ENCODE measurements at places on chromosomes 3 and 15. TPM values are rescaled to one million over a fixed set of nuclear protein-coding genes. Genes with fewer than 3 reads are reported as not detected.

GRCh38 chr3:183254487-183255347 lies 1.7 kb downstream of the B3GNT5 start:
- peak overlapping the region; percentile 89 for H3K27ac ChIP-seq
- H3K27me3 ChIP-seq = no peaks in the 10 kb centered on the region
- peak overlapping the region; percentile 81 for H3K4me3 ChIP-seq
- DNase-seq = no peak
- peaks cover 24% of the 10 kb centered on the region for H3K4me1 ChIP-seq

DNA sequence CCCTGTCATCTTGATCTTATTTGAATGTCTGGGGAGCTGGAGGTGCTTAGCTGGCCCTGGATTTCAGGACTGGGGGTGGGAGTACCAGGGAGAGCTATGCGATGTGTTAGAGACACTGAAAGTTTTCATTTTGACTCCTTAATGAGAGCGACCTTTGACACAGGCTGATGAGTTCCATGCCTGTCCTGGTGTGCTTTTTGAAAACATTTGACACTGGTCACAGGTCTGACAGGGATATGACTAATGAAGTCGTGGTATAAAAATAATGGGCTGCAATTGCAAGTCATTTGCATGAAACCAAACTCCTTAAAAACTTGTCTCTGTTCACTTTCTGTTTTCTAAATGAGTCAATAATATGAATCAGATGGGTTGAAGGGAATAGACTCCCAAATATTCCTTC lies 81.9 kb downstream of the MECOM start:
- no peaks in the 10 kb centered on the region for H3K27me3 ChIP-seq
- H3K36me3 ChIP-seq = no peaks in the 10 kb centered on the region
- DNase-seq = no peak

GRCh38 chr3:160052385-160053047 lies 63.9 kb downstream of the IL12A start:
- H3K27ac ChIP-seq = peak overlapping the region; percentile 37
- H3K27me3 ChIP-seq = no peaks in the 10 kb centered on the region

GRCh38 chr15:22253676-22254408 lies 173.5 kb downstream of the OR4M2 start:
- H3K36me3 ChIP-seq = peaks cover 10% of the 10 kb centered on the region
- no peaks in the 10 kb centered on the region for H3K4me1 ChIP-seq
- no peak overlapping the region for H3K4me3 ChIP-seq
- H3K27ac ChIP-seq = no peak overlapping the region

- no peak overlapping the region for H3K4me3 ChIP-seq
- no peaks in the 10 kb centered on the region for H3K27me3 ChIP-seq
- peak overlapping the region; percentile 16 for H3K27ac ChIP-seq
- DNase-seq = no peak
- H3K4me1 ChIP-seq = peaks cover 61% of the 10 kb centered on the region
- no peaks in the 10 kb centered on the region for H3K36me3 ChIP-seq
These were observed 93.2 kb downstream of the FILIP1L start for GRCh38 chr3:100020876-100021644.

DNA sequence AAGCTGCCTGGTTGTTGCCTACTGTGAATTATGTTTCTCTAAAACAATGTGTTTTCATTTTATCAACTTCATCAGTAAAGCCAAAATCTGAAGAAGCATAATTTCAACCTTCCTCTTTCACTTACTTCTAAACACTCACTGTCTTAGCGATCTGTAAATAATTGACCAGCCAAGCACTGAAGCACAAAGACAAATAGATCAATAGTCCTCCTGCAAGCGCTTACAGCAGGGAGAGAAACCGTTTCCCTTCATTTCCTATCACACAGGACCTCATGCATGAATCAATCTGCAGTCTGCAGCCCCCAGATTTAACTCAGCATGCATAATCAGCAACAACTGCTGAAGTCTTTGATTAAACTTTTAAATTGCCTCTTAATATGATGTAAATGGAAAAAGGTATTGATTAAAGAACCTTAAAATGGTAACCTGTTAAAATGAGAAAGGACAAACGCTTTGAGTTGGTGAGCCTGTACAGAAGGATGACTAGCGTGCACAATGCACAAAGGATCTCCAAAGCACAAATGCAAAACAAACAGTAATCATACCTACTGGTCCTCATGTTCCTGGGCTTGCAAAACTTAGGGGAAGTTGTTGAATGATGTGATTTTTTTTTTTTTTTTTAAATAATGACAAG lies 370.2 kb upstream of the ZNF385D start:
- no peak overlapping the region for H3K4me3 ChIP-seq
- DNase-seq = no peak
- no peak overlapping the region for H3K27ac ChIP-seq
- peaks cover under 1% of the 10 kb centered on the region for H3K27me3 ChIP-seq
- no peaks in the 10 kb centered on the region for H3K4me1 ChIP-seq
- no peaks in the 10 kb centered on the region for H3K36me3 ChIP-seq

DNA sequence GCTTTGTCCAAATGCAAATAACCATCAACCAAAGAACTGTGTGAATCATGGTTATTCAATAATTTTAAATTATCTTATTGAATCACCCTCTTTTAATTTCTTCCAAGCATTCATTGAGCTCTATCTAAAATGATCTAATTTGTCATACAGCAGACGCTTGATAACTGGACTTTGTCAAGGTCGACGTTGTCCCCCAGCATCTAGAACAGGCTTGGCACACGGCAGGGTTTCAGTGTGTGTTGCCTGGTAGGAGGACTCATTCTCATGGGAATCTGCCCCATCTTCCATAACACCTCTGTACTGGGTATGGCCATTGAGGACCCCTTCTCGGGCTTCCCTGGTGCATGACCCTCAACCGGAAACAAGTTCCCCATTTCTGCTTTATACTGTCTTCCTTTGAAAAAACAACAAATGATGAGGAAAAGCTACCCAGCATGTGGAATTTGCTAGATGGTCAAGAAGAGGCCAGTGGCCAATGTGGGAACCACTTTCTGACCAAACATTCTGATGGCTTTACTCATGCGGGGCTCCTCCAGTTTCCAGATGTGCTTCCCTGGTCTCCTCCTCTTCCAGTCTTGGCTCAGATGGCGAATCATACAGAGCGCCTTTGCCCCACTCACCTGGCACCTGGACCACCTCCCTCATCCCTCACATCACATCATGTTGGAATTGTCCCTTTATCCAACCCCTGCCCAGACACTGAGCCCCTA lies 41.7 kb upstream of the SEC22A start:
- no peak for DNase-seq
- H3K27me3 ChIP-seq = no peaks in the 10 kb centered on the region
- no peak overlapping the region for H3K27ac ChIP-seq
- no peak overlapping the region for H3K4me3 ChIP-seq
- peaks cover 20% of the 10 kb centered on the region for H3K36me3 ChIP-seq

DNA sequence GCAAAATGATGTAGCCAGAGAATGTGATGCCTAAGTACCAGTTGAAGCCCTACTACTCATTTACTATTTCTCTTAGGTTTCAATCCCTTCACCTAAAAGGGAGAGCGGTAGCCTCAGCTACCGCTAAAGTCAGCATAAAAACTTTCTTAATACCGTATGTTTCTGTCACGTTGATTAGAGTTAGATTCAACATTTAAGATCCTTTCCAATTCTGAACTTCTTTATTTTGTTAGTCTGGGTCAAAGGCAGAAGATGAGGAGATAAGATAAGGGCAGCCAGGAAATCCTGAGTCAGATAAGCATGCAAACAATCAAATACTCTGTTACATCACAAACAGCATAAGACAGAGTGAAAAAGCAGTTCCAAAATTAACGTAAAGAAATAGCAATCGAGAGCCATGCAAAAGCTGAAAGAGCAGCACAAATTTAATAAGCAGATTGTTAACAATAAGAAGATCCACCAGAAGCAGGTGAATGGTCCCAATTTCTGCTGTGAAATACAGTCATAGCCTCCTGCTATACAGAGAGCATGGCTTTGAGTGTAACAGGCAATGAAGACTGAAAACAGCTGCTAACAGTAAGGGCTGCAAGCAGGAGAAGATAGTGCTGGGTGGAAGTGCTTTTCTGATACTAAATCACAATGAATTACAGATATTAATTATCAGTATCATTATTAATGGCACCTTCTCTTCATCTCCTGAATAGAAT lies 3.0 kb downstream of the TMEM207 start:
- no peak overlapping the region for H3K27ac ChIP-seq
- H3K27me3 ChIP-seq = no peaks in the 10 kb centered on the region
- DNase-seq = no peak
- H3K36me3 ChIP-seq = no peaks in the 10 kb centered on the region
- H3K4me1 ChIP-seq = peaks cover 19% of the 10 kb centered on the region

DNA sequence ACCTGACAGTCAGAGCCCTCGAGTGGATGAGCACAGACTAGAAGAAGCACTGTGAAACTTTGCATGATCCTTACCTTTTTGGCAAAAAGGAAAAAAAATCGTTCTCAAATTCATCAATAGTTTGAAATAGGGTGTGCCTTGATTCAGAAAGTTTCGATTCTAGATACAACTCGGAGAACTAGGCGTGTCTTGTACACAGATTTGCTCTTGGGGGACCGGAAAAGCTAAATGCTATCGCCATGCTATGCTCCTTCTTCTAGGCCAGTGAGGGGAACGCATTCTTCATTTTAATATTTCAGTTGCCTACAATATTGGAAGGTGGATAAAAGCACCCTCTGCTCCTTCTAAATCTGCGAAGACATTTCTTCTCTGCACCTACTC lies 25.0 kb downstream of the CD86 start:
- H3K4me1 ChIP-seq = no peaks in the 10 kb centered on the region
- no peak overlapping the region for H3K4me3 ChIP-seq
- no peak for DNase-seq
- no peaks in the 10 kb centered on the region for H3K36me3 ChIP-seq
- no peak overlapping the region for H3K27ac ChIP-seq
- H3K27me3 ChIP-seq = peaks cover 1% of the 10 kb centered on the region

DNA sequence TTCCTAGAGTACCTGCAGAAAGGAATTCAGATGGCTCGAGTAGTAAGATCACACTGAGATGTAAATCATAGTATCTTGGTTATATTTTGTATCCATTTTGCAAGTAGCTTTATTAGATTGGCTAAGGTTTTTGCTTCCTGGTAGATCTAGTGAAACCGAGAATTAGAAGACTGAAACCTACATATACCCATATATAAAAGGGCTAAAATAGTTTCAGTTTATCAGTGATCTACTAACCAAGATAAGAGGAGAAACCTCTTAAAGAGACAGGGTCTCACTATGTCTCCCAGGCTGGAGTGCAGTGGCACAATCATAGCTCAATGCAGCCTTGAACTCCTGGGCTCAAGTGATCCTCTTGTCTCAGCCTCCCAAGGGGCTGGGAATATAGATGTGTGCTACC lies 135.3 kb downstream of the PCCB start:
- DNase-seq = no peak
- H3K4me1 ChIP-seq = peaks cover 8% of the 10 kb centered on the region
- no peak overlapping the region for H3K4me3 ChIP-seq
- H3K36me3 ChIP-seq = peaks cover 5% of the 10 kb centered on the region

- DNase-seq = no peak
- H3K36me3 ChIP-seq = no peaks in the 10 kb centered on the region
- no peaks in the 10 kb centered on the region for H3K27me3 ChIP-seq
These were observed 20.0 kb downstream of the LIPC start for GRCh38 chr15:58451826-58452225.

- peaks cover 9% of the 10 kb centered on the region for H3K36me3 ChIP-seq
- no peaks in the 10 kb centered on the region for H3K4me1 ChIP-seq
- H3K4me3 ChIP-seq = no peak overlapping the region
- DNase-seq = no peak
- H3K27ac ChIP-seq = no peak overlapping the region
These were observed 200.7 kb downstream of the NAALADL2 start for GRCh38 chr3:175059788-175060187.

NDN gene
- total RNA-seq = 84.8 TPM

GOLGA6D gene
- 0.18 TPM for total RNA-seq

DENND4A gene
- 21.5 TPM for total RNA-seq

TP63 gene
- total RNA-seq = 28.6 TPM

KLF15 gene
- total RNA-seq = 1.1 TPM

FSTL1 gene
- total RNA-seq = 734 TPM

Measured in mesothelial cell of epicardium (in vitro differentiated cells).